ENCODE measurements at places on chromosomes 11 and 22.

DNA sequence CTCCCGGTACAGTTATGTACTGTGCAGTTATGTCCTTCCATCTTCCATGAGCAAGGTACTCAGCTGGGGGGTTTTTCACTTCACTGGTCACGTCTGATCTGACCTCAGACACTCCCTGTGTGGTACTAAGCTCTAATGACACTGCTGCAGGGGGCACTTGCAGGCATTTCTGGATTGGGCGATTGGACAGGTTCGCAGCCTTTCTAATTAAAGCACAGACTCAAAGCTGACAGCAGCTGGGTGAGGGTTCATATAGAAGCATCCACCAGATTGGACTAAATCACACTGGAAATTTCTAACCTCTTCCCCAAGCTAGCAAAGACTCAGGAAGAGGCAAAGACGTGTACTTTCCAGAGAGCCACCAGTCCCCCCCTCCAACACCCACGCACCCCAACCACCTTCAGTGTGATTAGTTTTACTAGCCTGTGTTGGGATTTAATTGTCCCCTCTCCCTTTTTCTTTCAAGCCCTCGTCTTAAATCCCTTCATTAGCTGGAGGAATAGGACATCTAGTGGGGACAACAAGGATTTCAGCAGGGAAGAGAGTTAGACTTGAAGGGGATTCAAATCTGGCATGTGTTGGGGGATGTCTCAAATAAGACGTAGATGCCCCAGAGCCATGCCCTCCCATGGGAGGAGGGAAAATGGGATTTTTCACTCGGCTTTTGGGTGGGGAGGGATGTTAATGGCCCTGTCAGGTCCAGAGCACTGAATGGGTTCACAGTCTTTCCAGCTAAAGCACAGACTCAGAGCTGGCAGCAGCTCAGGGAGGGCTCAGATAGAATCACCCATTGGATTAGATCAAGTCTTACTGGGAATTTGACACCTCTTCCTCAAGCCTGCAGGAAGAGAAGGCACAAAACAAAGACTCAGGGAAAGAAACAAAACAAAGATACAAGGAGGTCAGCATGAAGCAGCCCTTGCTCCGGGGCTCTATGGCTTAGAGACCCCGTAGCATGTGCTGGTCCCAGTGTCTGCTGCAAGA lies 10.9 kb downstream of the INS start:
- no peak for DNase-seq

- DNase-seq = no peak
Observed at GRCh38 chr11:3020011-3020410, 27.9 kb upstream of the NAP1L4 start.

GRCh38 chr22:45993143-45993692 lies 16.3 kb upstream of the WNT7B start:
- no peak for DNase-seq

DNA sequence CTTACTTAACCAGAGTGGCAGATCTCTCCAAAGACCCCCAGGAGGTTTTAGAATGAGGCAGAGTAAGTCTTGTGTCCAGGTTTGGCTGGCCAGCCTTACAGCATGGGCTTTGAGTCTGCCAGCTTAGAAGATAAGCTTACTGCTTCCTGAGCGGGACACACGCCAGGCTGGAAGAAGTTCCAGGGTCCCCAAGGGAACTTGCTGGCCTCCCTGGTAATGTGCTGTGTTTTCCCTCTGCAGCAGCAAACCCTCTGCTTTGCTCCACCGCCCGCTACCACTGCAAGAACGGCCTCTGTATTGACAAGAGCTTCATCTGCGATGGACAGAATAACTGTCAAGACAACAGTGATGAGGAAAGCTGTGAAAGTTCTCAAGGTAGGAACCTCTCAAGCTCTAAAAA lies 154.2 kb downstream of the LDLRAD3 start:
- DNase-seq = no peak

- no peak for DNase-seq
Observed at GRCh38 chr11:126956635-126957034, 43.9 kb downstream of the KIRREL3 start.

- DNase-seq = no peak
Observed at GRCh38 chr11:17633987-17634775, 85.2 kb upstream of the MYOD1 start.

DNA sequence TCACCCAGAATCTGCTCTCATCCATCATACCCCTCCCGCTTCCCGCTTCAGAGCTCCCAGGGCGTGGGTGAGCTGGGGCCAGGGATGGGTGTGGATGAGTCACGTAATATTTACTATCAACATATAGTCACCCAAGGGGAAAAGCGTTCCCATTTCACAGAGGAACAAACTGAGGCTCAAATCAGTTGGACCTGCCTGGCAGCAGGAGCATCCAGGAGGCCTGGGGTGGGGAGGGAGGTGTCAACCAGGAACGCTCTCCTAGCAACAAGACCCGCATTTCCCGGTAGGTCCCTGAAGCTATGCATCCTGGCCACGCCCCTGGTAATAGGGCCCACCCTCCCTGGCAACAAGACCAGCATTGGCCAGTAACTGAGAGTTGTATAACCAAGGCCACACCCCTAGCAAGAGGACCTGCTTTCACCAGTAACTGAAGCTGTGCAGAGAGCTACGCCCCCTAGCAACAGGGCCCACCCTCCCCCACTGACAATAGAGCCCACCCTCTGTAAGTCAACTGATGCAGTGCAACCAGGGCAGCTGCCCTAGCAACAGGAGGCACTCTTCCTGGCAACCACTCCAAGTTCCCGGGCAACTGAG lies 32.7 kb upstream of the TXNRD2 start:
- peak; percentile 65 for DNase-seq

GRCh38 chr11:36818410-36818809 lies 220.4 kb upstream of the RAG2 start:
- no peak for DNase-seq

GRCh38 chr11:72482211-72482812 lies 48.0 kb upstream of the CLPB start:
- DNase-seq = peak; percentile 18

DNA sequence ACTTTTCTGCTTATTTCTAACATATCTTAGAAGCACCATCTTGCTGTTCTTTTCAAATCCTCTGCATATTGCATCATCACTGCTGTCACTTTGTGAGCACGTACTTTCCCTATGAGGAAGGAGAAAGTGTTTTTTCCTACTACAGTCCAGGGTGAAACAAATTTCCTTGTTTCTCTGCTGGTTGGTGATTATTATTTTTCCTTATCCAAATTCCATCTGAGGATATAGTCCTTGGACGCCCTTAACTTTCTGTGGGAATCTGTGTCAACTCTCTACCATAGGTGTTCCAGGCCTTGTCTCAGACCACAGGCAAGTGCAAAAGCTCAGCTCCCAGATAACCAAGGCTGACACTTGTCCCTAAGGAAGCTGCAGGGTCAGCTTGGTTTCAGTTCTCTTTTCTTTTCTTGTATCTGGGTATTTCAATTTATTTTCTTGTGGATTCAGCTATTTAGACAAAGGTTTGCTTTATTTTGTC lies 29.4 kb upstream of the LYVE1 start:
- no peak for DNase-seq

DNA sequence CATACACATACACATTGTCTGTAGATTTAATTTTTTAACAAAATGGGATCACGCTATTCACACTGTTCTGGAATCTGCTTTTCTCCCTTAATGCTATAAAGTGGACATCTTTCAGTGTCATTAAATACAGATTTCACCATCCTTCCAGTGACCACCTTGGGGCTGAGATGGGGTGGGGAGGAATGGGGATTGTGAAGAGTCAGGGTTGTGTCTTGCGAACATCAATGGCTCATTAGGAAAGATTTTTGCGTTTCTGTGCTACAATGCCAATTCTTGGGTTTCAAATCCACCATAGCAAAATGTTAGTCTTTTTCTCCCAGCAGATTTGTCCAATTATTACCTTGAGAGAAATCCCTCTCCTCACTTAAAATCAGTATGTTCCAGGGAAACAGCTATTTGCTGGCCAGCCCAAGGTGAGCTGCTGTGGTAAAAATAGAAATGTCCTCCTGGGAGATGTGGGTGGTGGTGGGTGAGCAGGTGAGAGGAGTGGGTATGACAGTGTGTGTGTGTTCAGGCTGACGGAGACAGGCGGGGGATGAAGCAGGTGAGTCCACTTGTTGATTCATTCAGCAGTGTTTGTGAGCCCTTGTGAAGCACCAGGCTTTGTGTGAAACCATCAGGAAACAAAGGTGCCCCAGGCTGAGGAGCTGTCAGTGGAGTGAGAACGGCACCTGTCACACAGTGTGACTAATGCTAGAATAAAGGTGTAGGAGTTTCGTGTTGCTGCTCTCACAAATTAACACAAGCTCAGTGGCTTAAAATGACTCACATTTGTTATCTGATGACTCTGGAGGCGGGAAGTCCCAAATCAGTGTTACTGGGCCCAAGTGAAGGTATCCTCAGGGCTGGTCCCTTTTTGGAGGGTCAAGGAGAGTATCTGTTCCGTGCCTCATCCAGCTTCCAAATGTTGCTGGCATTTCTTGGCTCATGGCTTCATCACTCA lies 1.7 kb upstream of the CBX6 start:
- no peak for DNase-seq

- DNase-seq = no peak
Observed at GRCh38 chr11:11207428-11207827, 145.6 kb downstream of the CSNK2A3 start.

DNA sequence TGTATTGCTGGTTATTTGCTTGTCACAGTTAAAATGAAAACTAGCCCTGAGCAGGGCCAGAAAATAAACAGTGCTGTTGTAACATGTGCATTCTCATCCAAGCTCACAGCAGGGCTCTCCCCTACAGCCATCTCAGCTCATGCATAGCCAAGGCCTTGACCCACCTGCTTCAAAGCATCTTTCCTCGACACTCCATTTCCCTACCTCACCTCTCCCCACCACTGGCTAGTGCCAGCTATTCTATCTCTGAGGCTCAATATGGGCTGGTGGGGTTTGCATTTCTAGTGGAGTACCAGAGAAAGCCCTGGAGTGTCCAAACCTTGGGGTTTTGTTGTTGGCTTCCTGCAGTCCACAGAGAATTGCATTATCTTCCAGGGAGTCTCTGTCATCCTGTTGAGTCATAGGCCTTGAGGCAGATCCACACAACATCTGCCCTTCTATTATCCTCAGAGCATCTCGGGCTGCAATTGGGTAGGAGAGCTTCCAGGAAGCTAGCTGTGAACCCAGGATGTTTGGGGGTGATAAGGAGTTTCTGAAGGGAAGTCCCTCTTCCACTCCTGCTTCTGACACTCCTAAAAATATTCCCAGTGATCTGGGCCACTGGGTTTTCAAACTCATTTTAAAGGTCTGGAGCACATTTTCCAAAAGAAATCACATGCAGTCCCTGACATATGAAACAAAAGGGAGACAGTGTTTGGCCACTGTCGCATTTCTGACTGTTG lies 36.1 kb upstream of the AMOTL1 start:
- no peak for DNase-seq

Measured in left renal pelvis (tissue), 4 donors.